Sciatic nerve (tissue), 2 donors: ENCODE measurements at places on chromosomes 2 and 18. TPM values are rescaled to one million over a fixed set of nuclear protein-coding genes. Genes with fewer than 3 reads are reported as not detected.

DNA sequence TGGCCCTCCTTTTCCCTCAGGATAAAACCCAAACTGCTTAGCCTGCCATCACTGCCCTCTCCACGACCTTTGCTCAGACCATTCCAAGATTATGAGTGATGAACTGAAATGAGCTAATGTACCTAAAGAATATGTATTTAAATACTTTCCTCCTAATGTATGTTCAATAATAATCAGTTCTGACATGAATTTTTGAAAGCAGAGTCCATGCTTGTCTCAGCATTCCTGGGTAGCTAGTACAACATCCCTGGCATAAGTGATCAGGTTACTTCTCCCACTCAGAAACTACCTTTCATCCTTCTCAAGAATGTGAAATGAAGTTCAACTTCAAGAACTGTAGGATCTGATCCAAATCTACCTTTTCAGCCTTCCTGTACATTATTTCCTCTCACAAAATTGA is 103.6 kb downstream of the UNC80 start:
- DNase-seq, result no peak

- DNase-seq, result no peak
Observed at GRCh38 chr2:217410681-217410960, 550.8 kb upstream of the TNP1 start.

DNA sequence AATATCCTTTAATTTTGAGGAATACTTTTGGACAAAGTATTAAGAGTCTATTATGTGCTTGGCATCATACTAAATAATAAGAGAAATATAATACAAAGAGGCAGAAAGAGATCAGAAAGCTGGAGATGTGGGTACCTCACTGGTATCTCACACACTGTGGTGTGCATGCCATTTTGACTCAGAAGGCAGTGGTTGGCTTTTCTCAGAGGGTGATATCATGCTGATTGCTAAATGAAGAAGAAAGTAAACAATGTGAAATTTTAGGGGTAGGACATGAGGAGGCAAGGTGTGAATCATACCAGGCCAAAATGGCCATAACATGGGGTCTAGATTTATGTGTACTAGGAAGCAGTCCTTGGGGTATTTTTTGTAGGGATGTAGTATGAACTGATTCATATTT is 16.6 kb upstream of the SPOPL start:
- no peak for DNase-seq

- no peak for DNase-seq
Observed at GRCh38 chr2:147548451-147548850, 296.4 kb upstream of the ACVR2A start.

DNA sequence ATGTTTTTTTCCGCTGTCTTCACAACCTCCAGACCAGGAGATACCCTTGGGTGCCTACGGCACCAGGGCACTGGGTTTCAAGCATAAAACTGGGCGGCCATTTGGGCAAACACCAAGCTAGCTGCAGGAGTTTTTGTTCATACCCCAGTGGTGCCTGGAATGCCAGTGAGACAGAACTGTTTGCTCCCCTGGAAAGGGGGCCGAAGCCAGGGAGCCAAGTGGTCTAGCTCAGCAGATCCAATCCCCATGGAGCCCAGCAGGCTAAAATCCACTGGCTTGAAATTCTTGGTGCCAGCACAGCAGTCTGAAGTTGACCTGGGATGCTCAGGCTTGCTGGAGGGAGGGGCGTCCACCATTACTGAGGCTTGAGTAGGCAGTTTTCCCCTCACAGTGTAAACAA is 265.3 kb upstream of the ZEB2 start:
- peak; percentile 48 for DNase-seq

DNA sequence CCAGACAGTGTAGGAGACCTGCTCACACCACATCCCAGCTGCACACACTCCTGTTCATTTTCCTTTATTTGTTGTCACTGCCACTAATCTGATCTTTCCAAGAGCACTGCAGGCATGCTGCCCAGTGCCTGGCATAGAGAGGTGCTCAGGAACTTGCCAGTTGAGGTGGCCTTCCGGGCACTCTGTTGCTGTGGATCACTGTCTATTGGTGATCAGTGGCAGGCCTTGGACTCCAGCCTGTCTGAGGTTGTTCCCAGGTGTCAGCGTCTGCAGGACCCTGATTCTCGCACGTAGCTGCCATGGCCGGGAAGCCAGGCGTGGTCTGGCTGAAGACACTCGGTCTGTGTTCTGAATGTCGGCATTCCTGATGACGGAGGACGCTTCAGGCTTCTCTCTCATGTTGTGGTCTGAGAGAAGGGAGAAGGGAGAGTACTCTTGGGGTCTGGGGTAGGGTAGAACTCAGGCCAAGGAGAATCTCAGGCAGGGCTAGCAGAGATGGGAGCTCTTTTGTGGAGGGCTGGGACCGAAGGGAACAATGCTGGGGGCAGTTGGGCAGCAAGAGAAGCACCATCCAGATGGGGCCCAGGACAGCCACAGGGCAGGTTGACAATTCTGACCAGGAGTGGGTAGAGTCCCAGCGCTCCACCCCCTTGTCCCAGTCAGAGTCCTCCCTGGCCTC is 240.9 kb downstream of the MYCN start:
- DNase-seq, result no peak

Gene SERPINB10
- total RNA-seq, result not detected

- no peak for DNase-seq
Observed at GRCh38 chr2:22903616-22904015, 481.4 kb upstream of the KLHL29 start.

Gene IL1F10
- not detected for total RNA-seq

Gene TMEFF2
- not detected for total RNA-seq

GRCh38 chr2:157303612-157304011 is 22.0 kb downstream of the ERMN start:
- DNase-seq, result no peak

GRCh38 chr2:17270894-17271293 is 247.3 kb downstream of the RAD51AP2 start:
- no peak for DNase-seq

Gene C18orf32
- 54.6 TPM for total RNA-seq

Gene CNRIP1
- total RNA-seq, result 41.7 TPM

- no peak for DNase-seq
Observed at GRCh38 chr18:70523792-70524182, 234.9 kb downstream of the SOCS6 start.

- DNase-seq, result no peak
Observed at GRCh38 chr2:218432676-218433365, 13.9 kb downstream of the VIL1 start.

DNA sequence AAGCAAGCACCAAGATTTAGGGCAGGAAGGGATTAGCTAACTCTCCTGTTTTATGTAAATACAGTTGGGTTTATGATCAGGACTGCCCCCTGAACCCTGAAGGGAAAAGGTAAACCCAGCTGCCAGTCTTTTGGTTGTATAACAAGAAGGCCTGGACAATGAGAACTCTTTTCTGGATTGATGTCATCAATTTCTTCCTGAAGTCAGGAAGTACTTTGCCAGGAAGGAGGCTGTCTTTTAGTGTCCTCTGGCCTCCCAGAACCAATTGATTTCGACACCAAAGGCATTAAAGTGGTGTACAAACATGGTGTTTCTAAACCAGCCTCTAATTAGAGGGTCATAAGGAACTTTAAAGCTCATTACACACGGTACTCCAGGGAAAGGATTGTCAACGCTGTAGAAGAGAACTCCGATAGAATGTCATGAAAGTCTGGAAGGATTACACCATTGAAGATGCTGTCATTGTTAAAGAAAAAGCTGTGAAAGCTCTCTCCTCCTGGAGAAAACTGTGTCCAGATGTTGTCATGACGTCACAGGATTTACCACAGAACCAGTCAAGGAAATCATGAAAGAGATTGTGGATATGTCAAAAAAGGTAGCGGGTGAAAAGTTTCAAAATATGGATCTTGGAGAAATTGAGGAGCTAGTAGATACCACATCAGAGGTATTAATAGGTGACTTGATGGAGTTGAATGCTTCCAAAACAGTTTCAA is 78.8 kb downstream of the ANKRD12 start:
- no peak for DNase-seq

Gene GEN1
- 3.4 TPM for total RNA-seq

DNA sequence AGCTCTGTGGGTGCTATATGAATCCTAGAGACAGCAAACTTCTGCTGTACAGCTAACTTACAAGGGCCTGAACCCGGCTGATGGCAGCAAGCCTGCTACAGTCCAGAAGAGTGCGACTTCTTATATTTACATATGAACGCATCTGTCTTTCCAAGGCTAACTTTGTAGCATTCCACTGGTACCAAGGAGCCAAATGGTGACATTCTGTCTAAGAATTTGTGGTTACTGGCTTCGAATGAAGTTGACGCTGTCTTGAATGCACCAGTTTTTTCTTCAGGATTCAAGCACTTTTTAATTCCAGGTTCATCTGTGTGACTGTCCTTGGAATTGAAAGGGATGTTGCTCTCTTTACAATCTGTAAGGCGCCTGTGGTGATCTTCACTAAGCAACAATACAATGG is 42.4 kb downstream of the THUMPD2 start:
- no peak for DNase-seq

Gene SOX11
- not detected for total RNA-seq

- DNase-seq, result peak; percentile 21
Observed at GRCh38 chr2:10921525-10921924, 9.8 kb downstream of the KCNF1 start.

DNA sequence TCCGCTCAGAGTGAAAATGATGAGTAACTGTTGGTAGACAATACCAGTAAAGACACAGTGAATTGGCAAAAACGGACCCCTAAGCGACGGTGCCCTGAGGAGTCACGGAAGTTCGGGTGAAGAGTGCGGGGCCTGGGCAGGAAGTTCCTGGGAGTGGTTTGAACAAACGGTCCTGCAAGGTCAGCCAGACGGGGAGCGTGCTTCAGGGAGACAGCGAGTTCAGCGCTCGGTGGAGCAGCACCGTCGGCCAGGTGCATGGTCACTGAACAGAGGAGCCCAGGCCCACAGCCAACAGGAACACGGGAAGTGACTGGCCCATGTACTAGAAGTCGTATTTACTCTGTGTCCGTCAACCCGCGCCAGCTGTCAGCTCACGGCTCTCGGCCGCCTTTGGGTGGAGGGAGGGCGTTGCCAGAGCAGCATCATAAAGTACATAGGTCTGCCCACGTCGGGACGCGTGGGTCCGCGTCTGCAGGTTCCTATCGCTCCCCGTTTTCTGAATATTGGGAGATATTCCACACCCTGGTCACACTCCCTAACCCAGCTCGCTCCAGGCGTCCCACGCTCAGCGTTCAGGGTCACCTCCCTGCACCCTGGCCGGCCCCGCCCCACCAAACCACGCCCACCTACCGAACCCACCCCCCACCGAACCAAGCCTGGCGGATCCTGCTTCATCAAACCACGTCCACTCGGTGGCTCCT is 75.6 kb upstream of the UXS1 start:
- DNase-seq, result peak; percentile 59

DNA sequence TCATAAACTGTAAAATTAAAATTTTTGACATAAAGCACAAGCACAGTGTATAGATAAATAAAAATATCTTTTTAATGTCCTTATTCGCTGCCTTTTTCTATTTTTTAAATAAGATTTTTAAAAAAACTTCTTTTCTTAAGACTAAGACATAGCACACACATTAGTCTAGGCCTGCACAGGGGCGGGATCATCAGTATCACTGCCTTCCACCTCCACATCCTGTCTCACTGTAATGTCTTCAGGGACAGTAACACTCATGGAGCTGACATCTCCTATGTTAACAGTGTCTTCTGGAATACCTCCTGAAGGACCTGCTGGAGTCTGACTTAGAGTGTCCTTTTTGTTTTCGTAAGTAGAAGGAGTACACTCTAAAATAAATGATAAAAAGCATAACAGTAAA is 33.0 kb downstream of the VAPA start:
- DNase-seq, result no peak

Gene SLC25A52
- not detected for total RNA-seq

GRCh38 chr2:8567469-8568260 is 114.2 kb upstream of the ID2 start:
- DNase-seq, result peak; percentile 37

DNA sequence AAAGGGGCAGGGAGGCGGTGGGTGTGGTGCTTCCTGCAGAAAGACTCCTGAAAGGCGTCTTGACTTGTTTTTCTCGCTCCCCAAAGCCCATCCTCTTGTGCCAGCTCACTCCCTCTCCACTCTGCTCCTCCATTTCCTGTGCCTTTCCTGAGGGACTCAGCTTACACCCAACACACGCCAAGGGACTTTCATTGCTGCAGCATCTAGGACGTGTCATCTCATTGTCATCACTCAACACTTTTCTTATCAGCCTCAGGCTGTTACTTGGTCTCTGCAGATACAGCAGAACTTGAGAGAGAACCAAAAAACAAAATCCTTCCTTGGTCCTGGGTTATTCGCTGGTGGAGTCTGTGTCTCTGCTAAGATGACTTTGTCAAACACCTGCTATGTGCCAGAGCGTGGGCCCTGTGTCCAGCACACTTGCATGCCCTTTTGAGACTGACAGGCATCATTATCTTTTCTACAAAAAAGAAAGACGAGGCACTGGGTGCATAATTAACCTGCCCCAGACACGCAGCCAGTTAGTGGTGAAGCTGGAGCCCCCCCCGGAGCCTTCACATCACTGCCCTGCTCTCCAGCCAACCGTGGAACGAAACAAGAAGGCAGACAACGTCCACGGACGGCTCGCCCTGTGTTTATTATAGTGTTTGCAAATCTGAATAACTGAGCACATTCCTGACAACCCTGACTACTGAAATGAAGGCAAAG is 261.7 kb upstream of the HDAC4 start:
- no peak for DNase-seq

Gene DNAH7
- total RNA-seq, result 2.5 TPM

Gene WDPCP
- total RNA-seq, result 16.6 TPM

Gene DSG2
- total RNA-seq, result 10.8 TPM

GRCh38 chr2:850429-850828 is 100.2 kb upstream of the SNTG2 start:
- no peak for DNase-seq

DNA sequence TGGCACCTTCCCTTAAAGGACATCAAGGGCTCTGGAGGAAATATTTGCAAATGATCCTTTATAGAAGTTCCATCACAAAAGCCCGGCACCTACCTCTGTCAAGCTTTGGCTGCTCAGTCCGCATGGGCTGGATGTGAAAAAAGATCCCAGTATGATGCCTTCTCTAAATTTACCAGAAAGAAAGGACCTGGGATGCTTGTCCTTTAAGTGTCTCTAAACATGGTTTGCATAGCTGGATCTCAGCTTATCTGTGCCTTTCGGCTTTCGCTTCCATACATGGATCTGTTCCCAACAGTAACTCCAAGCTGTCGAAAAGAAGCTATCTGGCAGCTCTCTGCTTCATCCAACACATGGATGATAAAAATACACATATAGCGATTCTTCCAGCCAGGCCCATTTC is 60.4 kb upstream of the SLC8A1 start:
- no peak for DNase-seq

GRCh38 chr2:63124218-63124617 is 73.6 kb downstream of the OTX1 start:
- no peak for DNase-seq

DNA sequence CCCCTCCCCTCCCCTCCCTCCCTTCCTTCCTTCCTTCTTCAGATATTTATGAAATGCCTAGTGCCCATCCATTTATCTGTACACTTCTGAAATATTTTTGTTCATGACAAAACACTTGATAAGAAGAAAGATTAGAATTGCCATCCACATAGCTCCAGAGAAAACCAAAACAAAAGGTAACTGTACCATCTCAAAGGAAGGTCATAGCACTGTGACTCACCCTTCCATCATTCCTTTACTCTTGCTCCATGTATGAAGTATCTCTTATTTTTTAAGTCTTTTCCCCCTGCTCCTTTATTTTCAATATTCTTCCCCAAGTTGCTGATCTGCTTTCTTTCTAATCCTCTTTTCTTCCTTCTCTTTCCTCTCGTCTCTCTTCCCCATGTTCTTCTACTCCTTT is 9.9 kb downstream of the CNTNAP5 start:
- DNase-seq, result no peak

GRCh38 chr2:20223407-20224163 is 1.3 kb downstream of the SDC1 start:
- DNase-seq, result peak; percentile 64

Gene NETO1
- total RNA-seq, result 6.0 TPM

- DNase-seq, result no peak
Observed at GRCh38 chr2:21590026-21590690, 466.4 kb downstream of the TDRD15 start.
